ENCODE measurements at places on chromosomes 5 and 9.

DNA sequence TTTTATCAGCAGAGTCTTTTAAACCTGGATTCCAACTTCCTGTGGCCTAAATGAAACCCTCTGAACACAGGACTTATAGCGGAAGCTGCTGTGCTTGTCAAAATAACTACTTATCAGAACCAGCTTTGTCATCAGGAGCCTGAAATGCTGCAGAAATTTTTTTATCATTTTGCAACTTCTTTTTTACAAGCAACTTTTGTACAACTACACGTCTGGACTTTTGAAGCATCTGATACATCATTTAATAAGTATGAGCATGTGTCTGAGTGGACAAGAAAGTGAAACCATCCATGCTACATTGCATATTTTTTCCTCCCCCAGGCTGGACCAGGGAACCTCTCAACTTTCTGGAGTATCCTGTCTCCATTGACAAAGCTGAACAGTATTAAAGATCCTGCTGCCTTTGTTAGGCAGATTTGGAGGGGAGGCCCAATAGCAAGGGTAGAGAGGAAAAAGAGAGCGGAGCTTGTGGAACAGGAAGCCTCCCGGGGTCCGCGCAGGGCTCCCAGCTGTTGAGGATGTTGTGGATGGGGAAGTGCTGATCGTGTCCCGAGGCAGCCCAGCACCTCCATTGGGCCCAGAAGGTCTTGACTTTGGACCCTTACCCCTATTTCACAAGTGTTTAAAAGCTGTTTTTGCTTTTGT, 196.6 kb downstream of the MSX2 start:
- DNase-seq = no peak

DNA sequence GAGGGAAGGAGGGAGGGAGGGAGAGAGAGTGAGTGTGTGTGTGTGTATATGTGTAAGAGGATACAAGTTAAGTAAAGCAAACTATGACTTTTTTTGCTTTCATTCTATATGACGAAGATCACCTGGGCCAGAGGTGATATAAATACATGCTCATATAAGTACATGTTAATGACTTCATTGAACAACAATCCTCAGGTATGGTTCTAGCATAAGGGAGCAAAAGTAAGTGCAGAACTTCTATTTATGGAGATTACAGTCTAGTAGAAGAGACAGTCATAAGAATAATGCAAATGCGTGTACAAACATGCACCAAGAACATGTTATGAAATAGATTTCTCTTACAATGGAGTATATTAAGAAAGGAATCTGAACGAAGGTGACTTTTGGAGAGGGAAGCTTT, 1804.0 kb downstream of the MAT2B start:
- DNase-seq = no peak

DNA sequence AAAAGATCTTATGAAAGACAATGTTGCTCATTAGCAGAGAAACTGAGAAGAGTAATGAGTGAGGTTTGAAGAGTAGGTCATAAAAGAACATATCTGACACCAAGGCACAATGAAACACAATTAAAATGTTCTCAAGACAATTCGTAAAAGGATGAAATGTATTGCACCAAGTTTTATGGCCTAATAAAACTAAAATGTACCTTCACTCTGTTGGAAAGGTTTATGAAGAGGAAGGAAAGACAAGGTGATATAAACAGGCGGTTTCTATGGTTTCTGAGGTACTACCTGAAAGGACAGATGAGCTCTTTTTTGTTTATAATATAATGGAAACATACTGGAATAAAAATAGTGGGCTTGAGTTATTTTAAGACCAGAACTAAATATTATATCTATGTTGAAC, 821.3 kb downstream of the TAF11L14 start:
- DNase-seq = no peak

- DNase-seq = peak; percentile 26
Measured at GRCh38 chr5:75885849-75886596, 168.8 kb upstream of the POC5 start.

- DNase-seq = no peak
Measured at GRCh38 chr9:16784002-16784401, 86.5 kb downstream of the BNC2 start.

- DNase-seq = no peak
Measured at GRCh38 chr9:16750553-16750952, 119.9 kb downstream of the BNC2 start.

DNA sequence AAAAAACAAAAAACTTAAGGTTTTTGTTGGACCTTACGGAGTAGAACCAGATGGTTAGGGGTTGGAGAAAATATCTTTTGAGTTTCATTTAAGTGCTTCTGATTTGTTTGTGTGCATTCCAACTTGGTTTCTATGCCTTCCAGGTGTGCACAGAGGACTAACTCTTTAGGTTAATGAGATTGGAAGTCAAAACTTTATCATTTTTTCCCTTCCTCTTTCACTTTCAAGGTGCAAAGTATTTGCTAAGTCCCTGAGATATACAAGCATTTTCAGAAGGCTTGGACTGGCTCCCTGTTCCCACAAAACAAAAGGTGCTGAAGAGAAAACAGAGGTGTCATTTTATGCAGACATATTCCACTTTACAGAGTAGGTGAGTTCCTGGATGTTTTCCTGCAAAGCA, 30.3 kb upstream of the CER1 start:
- no peak for DNase-seq

- DNase-seq = no peak
Measured at GRCh38 chr5:87850843-87851242, 417.8 kb downstream of the TMEM161B start.

- no peak for DNase-seq
Measured at GRCh38 chr9:122131401-122132001, 28.1 kb downstream of the NDUFA8 start.

GRCh38 chr5:60492958-60493357, 207.0 kb downstream of the DEPDC1B start:
- no peak for DNase-seq

- no peak for DNase-seq
Measured at GRCh38 chr9:133641396-133641655, 5.2 kb downstream of the DBH start.

GRCh38 chr9:116155698-116156039, 2.1 kb downstream of the PAPPA start:
- no peak for DNase-seq

DNA sequence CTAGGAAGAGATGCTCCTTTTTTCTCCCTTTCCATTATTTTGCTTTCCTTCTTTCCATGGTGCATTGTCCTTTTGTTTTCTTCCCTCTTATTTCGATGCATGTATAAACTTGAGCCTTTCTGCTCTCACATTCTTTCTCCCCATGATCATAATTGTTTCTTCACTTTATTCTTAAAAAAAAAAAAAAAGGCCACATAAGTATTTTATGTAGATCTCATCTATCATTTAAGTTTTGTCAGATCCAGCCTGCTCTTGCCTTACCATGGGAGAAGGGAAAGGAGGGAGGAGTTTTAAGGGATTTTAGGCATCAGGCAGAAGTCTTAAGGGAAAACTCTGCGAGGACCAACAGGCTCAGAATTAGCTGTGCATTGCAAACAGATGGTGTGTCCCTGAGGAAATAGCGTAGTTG, 11.1 kb downstream of the TGFBR1 start:
- no peak for DNase-seq

DNA sequence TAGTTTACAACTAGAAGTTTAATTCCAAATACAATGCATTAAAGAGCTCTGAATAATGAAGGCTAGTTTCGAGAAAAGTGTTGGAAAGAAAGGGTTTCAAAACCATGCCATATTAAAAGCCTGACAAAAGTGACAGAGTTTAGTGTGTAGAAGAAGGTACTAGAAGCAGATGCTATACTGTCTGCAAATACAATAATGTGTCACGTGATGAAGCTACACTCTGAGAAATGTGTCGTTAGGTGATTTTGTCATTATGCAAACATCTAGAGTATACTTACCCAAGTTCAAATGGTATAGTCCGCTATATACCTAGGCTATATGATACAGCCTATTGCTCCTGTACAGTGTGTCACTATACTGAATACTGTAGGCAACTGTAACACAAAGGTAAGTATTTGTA, 494.1 kb downstream of the TLE1 start:
- no peak for DNase-seq

- DNase-seq = no peak
Measured at GRCh38 chr9:134177624-134178393, 13.4 kb upstream of the RNU6ATAC start.

DNA sequence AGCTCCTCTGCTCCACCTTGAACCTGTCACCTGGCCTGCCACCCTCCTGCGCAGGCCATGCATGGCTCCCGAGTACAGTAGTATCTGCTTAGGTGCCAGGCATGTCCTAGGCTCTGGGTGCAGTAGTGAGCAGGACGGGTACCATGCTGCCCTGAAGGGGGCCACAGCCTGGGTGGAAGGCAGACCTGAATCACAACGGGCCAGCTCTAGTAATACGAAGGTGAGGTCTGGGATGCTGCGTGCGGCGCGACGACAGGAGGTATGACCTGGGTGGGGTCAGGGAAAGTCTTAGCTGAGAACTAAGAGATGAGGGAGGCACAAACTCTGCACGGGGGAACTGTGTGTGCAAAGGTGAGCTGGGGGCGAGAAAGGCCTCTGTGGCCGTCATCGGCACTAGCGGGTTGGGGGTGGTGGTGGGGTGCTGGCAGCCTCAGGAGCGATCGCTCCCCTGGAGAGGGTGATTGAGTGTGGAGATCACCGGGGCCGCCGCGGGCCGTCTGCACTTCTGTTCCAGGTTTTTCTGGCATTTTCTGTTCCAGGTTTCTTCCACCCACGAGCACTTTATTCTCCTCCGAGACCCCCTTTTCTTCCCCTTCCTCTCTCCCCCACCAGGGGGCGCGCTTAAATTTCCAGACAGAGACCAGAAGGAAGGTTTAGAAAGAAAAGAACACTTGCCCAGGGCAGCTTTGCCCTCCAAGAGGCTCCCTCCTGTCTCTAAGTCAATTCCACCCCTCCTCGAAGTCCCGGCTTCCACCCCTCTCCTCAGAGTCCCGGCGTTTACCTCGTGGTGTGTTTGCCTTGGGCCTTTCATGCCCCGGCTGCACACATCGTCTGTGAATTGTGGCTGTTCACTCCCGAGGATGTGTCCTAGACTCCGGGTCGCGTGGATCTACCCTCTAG, 15.1 kb downstream of the PDLIM4 start:
- DNase-seq = peak; percentile 71
